Tibial nerve (tissue), 4 donors: ENCODE measurements at places on chromosomes 2 and 18.

DNA sequence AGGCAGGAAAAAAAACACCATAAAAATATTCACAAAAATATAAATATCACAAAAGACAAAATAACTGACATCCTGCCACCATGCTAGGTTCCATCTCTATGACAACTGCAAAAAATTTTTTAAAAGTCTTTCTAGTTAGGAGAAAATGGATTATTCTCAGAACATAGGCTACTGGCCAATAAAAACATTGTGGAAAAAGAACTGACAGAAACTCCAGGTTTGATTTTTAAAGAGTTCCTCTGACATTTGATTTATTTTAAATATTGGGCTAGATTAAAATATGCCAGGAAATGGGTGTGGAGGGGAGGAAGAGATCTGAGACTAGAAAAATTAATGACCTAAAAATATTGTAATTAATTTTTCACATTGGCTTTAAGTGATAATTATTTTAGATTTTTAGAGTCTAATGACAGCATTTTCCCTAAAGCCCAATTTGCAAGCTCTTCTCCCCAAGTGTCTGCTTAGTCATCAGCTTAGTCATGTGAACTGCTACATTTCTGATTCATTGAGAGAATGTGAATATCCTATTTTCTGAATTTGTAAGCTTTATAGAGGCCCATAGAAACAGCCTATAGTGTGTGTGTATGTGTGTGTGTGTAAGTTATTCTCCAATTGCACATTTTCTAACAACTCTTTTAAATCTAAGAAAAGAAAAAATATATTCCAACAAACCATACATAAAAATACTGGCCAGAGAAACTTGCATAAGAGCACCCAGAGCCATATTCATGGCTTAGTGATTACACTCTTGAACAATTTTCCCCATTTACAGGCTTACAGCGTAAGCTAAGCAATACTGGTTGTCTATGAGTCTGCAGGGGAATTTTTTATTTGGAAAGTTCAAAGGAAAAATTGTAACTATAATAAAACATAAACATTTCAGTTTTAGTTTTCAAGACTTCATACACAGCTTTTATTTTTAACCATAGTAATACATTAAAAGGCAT lies 48.4 kb downstream of the TMEFF2 start:
- DNase-seq: no peak

- DNase-seq: no peak
Measured at GRCh38 chr2:176562359-176563078, 293.3 kb downstream of the MTX2 start.

DNA sequence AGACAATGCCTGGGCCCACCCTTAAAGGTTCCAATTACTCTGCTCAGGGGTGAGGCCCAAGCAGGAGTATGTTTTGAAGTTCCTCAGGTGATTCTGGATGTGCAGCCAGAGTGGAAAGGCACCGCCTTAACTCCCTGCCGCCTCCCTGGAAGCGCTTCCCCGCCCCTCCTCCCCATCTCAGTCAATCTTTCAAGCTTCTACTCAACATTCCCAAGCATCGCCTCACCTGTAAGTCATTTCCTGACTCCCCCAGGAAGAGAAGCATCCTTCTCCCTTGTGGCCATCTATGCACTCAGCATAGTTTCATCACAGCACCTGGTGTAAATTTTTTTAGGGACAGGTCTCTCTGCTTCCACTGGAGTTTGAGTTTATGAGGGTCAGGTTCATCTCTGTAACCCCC lies 67.5 kb downstream of the MYL12B start:
- DNase-seq: no peak

DNA sequence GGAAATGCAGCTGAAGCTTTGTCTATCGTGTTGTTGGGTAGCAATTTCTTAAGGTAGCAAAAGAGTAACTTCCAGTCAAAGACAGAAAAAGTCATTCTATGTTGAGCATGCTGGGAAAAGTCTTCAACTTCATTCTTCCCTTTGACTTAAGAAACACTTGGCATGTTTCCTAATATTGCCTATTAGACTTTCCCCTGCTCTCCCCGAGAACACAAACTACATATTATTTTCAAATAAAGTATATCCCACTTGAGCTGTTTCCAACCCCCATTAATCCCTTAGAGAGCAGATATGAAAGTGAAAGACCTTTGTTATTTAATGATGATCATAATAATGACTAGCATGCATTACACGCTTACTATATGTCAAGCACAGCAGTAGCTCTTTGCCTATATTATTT lies 136.0 kb upstream of the SPOPL start:
- no peak for DNase-seq

- DNase-seq: no peak
Measured at GRCh38 chr2:203763241-203763937, 57.0 kb downstream of the CD28 start.

DNA sequence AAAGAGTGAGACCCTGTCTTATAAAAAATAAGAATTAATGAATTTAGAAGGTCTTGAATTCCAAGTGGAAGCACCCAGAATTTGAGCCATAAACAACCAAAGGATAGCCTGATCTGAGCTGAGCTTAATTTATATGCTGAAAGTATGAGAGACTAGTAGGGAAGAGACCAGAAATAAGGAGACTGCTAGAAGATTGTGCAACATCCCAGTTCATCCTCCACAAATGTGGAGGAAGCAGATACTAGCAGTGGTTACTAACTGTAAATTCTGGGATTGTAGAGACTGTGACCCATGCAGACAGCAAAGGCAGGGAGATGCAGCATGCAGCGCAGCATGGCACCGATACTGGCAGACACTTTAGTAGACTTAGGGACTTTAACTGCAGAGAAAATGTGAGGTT lies 1.5 kb upstream of the SULT1C2 start:
- no peak for DNase-seq

DNA sequence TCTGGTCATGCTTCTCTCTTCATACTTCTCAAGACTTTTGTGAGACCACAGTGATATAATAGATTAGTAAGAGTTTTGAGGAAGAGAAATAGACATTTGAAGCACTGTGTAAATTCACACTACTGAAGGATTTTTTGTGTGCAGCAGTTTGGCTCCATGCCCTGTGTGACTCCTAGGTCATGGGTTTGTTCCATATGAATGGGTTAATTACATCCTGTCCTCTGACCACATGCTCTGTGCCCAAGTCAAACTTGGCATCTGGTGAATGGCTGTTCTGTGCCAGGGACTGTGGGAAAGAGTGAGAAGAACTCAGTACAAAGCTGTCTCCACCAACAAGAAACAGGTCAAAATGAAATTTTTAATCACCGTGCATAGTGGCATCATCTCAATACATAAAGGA lies 304.0 kb downstream of the LNPK start:
- DNase-seq: no peak
